ENCODE measurements at places on chromosomes 13 and 19.

GRCh38 chr13:95256091-95256490 is 45.2 kb downstream of the ABCC4 start:
- peak; percentile 93 for DNase-seq

- DNase-seq, result no peak
Measured at GRCh38 chr19:27929399-27929798, 1283.6 kb downstream of the UQCRFS1 start.

DNA sequence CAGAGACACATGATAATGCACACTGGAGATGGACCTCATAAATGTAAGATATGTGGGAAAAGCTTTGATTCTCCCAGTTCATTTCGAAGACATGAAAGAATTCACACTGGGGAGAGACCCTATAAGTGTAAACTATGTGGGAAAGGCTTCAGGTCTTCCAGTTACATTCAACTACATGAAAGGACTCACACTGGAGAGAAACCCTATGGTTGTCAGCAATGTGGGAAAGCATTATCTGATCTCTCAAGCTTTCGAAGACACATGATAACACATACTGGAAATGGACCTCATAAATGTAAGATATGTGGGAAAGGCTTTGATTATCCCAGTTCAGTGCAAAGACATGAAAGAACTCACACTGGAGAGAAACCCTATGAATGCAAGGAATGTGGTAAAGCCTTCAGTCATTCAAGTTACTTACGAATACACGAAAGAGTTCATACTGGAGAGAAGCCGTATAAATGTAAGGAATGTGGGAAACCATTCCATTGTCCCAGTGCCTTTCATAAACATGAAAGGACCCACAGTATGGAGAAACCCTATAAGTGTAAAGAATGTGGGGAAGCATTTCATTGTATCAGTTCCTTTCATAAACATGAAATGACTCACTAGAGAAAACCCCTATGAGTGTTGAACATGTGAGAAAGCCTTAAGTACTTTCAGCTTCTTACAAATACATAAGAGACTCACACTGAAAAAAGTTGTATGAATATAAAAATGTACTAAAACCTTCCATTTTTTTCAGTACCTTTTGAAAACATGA is 14.7 kb downstream of the ZNF441 start:
- DNase-seq, result no peak

GRCh38 chr13:61136093-61136492 is 279.6 kb downstream of the PCDH20 start:
- no peak for DNase-seq

GRCh38 chr19:7210359-7210758 is 83.9 kb downstream of the INSR start:
- no peak for DNase-seq

GRCh38 chr19:18433735-18434398 is 4.1 kb downstream of the ISYNA1 start:
- no peak for DNase-seq

- no peak for DNase-seq
Measured at GRCh38 chr13:45454204-45454603, 10.5 kb upstream of the COG3 start.

DNA sequence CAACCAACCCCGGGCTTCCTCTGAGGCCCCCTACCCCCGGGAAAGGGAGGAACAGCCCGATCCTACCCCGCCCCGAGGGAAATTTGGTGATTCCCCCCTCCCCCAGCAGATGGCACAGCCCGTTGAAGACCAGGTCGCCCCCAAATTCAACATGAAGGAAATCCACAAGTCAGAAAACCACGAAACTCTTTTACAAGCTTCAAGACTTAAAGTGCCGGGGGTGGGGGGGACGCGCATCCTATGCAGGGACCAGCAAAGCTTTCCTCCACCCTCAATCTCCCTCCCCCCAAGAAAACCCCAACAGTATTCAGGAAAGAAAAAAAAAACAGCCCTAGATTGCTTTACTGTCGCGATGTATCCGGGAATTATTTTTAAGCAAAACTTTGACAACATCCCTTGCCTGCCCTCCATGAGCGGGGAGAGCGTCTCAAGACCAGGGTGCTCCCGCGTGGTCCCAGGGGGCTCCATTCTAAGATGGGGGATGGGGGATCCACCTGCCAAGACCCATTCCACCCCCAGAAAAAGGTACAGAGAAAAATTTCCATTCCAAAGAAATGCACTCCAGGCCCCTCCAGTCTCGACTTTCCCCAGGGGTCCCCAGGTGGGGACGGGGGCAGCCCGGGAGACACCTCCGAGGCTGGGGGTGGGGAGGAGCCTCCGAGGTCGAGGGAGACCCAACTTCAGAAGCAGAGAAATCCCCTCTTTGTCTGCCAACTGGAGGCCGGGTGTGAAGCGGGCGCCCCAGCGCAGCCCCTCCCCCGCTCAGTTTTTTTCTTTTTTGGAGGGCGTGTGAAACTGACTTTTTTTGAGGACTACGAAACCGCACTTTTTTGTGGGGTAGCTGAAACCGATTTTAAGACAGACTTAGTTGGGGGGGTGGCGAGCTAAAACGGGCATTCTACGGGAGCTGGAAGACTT is 1.5 kb downstream of the TCF3 start:
- DNase-seq, result peak; percentile 48

- peak; percentile 47 for DNase-seq
Measured at GRCh38 chr19:8575467-8575997, 1.7 kb downstream of the MYO1F start.

GRCh38 chr19:49361438-49362047 is 673 bp downstream of the TEAD2 start:
- DNase-seq, result peak; percentile 76

DNA sequence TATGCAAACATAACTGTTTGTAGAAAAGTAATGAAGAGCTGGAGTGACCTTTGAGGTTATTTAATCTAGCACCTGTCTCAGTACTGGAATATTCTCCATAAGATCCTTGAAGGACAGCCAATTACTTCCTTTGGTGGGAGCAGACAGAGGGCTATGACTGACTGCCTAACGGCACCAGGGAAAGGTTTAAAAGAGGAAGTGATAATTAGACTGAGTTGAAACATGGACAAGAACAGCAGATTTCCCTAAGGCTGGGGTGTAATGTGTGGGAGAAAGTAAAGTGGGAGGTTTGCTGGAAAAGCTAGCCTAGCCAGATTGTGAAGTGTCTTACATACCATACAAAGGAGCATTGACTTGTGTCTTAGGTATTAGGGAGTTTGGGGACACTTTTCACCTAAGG is 191.3 kb upstream of the PCDH9 start:
- no peak for DNase-seq

DNA sequence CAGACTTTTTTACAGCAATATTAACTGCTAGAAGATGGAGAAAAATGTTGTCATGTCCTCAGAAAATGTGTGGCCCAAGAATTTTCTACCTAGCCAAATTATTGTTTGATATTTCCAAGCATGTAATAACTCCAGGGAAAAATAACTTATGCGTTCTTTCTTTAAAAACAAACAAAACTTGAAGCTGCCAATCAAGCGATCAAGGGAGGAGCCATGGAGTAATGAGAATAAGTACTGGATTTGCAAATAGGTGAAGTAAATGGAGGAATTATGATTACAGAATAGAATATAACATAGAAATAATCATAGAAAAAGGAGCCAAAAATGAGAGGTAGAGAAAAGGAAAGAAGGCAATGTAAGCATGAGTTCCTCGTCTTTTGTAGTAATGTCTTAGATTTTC is 225.3 kb downstream of the DLEU7 start:
- no peak for DNase-seq

Data from choroid plexus epithelial cell (primary cell).